ENCODE measurements at places on chromosomes 6 and 20.

GRCh38 chr20:60934724-60935123 is 317.3 kb upstream of the CDH4 start:
- DNase-seq = no peak

- no peak for DNase-seq
These were observed 92.1 kb downstream of the CRYBG1 start for GRCh38 chr6:106452628-106453027.

DNA sequence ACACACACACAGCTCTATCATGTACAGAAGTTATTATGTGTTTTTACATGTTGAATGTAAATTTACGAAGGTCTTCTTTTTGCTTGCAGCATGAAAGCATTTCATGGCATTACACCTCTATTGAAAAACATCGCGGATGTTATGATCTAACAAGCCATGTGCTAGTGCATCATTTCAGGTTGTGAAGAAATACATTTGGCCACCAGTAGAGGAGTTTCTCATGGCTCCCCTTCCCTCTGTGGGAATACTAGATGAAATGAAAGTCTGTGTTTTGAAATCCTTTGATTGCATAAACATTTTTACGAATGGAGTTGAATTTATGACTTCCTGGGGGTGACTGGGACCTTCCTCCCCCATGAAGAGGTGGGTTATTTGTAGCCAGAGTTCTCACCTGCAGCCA is 17.7 kb downstream of the MAS1 start:
- DNase-seq = no peak

- DNase-seq = no peak
These were observed 19.4 kb downstream of the DSTN start for GRCh38 chr20:17589161-17589834.

DNA sequence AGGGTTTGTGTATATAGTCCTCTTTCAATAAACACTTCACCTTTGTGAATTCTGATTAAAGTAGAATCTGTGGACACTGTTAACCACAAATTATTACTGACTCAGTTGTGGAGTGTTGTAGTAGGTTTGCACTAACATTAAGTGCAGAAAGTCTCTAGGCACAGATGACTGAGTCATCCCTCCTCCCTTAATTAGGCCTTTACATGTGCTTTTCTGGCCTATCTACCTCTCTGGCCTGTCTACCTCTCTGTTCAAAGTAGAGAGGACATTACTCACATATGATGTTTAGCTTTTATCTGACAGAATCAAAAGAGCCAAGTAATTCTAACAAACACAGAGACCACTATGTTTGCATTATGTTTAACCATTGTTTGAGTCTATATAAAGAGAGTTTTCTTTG is 783.0 kb downstream of the TENT5A start:
- DNase-seq = no peak

DNA sequence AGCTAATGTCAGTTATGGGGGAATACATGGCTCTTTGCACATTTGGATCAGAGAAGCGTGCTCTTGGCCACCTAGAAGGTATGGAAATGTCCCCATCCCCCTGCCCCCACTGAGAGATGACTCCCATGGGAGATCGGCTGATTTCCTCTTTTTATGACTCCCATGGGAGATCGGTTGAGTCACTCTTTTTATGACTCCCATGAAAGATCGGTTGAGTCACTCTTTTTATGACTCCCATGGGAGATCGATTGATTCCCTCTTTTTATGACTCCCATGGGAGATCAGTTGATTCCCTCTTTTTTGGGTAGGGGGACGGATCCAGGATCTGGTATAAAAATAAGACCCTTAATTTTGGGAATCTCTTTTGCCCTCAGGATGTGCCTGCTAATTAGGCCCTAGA is 10.3 kb upstream of the TAAR9 start:
- DNase-seq = no peak

DNA sequence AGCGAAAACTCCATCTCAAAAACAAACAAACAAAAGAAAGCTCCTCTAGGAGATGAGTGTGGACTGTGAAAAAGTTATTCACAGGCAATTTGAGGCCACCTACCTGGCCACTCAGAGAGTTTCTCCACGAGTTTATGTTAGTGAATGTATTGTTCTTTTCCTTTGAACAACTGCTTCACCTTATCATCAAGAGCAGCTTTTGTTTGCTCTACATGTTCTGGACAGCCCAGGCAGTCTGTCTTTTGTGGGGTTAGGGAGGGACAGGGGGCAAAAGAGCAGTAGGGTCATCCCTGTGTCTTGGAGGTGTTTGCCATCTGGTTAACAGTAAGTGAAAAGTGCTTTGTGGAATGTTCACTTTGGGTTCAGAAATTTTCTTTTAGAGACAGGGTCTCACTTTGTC is 8.0 kb downstream of the CASS4 start:
- no peak for DNase-seq

- DNase-seq = peak; percentile 82
These were observed 8.8 kb downstream of the RAET1L start for GRCh38 chr6:150016324-150017185.

DNA sequence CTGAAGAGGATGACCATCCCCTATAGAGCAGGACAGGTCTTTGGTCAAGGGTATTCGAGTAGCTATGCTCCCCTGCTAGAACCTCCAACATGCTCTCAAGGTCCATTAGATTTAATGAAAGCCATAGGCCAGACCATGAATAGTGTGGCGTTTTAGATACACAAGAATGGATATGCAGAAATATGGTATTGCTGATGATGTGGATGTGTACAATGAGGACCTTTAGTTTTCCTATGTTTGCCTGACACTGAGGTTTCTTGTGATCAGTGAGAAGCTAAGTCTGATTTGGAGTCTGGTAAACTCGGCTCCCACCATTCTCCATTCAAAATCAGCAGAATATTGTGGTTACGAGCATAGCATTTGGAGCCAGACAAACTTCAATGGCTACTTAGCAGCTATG is 125.6 kb downstream of the TSHZ2 start:
- DNase-seq = no peak
